G401 (cell line): ENCODE measurements at places on chromosomes 7 and 10.
A peak's percentile ranks its signal among the peaks of the same experiment; 100 is the strongest.

- DNase-seq, result peak; percentile 50
Measured at GRCh38 chr10:111107023-111107422, 30.2 kb downstream of the ADRA2A start.

DNA sequence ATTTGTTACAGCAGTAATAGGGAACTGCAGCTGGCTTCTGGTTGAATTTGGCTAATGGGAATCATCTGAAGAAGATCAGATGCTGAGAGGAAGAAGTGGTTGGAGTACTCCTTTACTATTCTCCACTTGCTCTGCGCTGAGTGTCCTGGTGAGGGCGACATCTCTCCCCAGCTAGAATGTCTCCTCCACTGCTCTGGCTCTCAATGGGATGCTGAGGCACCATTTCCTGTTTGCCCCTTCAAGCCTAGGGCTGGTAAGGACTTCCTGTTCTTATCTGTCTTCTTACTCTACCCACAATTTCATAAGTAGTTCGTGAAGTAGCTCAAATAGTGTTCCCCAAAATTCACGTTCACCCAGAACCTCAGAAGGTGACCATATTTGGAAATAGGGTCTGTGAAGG is 43.2 kb upstream of the TES start:
- DNase-seq, result no peak

DNA sequence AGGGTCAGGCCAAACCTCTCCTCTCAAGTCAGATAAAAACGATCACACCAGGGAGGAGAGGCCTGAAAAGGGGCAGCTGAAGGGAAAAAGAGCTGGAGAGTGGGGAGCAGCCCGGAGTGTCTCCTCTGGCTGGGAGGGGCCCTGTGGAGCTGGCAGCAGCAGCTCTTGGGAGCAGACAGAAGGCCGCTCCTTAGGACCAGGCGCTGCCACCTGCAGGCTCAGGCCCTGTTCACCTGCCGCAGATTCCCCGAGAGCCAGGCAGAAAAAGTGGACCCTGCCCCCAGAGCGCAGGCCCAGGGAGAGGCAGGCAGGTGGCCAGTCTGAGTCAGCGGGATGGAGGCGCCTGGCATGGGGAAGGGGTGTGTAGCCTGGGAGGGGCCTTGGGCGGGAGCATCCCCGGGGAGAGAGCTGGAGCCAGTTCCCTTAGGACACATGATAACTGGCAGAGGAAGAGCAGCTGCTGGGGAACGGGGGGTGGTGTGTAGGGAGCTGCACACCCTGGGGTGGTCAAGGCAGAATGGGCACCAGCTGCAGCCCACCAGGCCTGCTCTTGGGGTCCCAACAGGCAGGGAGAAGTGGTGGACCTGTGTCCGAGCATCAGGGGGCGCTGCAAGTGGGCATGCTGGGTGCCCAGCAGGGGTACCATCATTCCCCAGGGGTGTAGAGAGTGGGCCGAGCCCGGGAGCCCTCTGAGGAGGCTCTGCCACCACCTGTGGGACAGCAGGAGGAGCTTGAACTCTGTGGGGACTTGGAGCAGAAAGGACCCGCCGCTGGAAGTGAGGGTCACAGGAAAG is 177.2 kb upstream of the RHEB start:
- DNase-seq, result peak; percentile 69

GRCh38 chr7:149871576-149871975 is 2.2 kb upstream of the ATP6V0E2 start:
- no peak for DNase-seq

DNA sequence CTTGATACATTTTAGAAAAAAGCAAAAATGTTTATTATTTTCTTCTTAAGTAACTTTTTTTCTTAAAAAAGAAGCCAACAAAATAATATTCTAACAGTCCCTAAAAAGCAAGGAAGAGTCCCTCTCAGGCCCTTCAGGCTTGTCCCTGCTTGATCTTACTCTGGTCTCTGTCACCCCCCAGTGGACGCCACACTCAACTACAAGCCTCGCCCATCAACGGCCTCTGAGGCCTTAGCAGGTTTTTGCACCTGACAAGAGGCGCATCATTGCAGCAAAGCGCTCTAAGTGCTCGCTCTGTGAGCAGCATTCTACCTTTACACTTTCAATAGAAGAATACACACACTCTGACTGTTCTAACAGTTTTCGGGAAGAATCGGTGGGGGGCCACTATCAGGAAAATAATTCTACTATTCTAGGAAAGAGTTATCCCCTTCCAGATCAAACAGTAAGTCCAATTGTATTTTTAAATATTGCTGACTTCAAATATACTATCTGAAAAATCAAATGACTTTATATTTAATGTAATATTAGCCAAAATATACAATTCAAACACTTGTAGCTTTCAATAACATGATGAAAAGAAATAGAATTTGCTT is 139.2 kb downstream of the USP6NL start:
- peak; percentile 75 for DNase-seq

DNA sequence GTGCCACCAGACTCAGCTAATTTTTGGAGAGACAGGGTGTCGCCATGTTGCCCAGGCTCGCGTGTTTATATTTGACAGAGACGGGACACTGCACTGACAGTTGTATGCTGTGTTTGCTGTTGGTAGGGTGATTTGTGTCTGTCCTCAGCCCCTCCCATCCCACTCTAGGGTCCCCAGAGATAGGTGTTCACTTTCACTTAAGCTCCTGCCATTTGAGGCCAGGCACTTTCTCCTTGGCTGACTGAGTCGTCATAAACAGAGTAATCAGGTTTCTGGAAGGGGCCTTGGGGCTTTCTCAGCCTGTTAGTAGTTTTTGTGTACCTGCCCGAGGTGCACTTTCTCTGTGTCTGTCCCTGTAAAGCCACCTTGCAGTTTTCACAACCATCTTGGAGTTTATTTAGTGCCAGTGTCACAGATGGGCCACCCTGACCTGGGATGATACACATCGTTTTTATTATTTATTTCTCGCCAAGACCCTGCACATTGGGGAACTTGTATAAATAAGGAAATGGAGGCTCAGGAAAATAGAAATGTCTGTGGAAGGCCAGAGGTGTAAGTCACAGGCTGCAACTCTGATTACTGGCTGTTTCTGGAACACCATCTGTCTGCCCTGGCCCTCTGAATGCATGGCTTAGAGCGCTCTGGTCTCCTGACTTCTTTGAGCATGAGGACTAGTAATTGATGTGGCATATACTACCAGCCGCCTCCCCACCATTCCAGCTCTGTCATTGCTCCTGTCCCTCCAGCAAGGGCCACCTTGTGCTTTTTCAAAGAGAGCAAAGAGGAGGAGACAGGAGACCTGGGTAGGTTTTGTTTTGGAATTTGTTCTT is 81.9 kb upstream of the PDCD4 start:
- peak; percentile 78 for DNase-seq

- no peak for DNase-seq
Measured at GRCh38 chr7:72317341-72317740, 94.8 kb downstream of the CALN1 start.

GRCh38 chr7:158966780-158967390 is 110.5 kb downstream of the DYNC2I1 start:
- no peak for DNase-seq

DNA sequence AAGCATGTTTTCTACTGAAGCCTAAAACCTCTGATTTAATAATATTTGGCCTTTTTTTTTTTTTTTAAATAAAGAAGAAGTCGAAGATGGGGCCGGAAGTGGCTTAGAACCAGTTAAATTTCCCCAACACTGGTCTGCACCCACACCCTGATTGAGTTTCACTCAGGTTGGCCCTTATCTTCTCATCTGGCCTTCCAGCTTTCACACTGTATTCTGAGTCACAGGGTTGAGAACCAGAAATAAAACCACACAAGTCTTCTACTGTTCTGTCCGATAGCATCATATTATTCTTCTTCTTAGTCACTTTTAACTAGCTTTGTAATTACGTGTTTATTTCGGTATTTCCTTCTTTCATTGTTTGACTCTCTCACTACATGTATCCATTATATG is 9.9 kb downstream of the ZNF365 start:
- no peak for DNase-seq

DNA sequence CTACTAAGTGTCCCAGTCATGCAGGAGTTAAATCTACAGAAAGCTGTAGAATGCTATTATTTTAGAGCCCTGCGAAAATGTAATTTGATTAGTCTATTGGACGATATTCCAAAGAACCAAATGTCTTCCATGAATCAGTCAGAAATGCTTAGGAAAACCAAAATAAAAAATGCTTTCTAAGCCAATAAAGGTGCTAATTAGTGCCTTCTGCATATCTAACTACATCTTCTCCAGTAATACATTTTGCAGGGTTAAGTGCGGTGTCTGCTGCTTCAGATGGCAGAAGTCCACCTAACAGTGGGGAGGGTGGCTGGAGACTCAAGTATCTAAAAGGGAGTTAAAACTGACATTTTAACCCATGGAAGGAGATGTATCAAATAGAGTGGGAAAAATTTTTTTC is 50.1 kb downstream of the ITPRID1 start:
- DNase-seq, result no peak

GRCh38 chr10:45425621-45426563 is 51.9 kb downstream of the ALOX5 start:
- peak; percentile 63 for DNase-seq

GRCh38 chr7:149462101-149462520 is 1.2 kb upstream of the ZNF777 start:
- DNase-seq, result no peak

DNA sequence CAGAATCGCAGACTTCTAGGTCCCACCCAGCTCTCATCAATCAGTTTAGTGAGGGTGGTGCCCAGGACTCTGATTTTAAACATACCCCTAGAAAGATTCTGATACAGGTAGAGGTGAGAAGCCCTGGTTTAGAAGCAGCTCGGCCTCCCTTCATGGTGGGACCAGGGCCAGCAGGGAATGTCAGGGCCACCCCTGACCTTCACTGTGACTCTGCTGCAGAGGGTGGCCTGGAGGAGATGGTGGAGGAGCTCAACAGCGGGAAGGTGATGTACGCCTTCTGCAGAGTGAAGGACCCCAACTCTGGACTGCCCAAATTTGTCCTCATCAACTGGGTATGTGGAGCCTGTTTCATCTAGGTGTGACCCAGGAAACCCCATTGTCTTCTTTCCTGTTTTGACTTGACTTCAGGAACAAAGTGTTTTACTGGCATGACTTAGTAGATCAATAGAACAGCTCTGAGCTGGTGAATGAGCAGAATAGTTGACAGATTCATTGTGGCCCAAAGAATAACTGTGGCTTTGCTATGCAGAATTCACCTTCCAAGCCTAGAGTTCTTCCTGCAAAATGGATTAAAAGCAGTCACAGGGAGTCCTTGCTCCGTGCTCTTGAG is 7.2 kb downstream of the DBNL start:
- DNase-seq, result no peak

GRCh38 chr7:154469652-154470051 is 417.5 kb downstream of the DPP6 start:
- no peak for DNase-seq

GRCh38 chr10:45418417-45418848 is 44.4 kb downstream of the ALOX5 start:
- no peak for DNase-seq

DNA sequence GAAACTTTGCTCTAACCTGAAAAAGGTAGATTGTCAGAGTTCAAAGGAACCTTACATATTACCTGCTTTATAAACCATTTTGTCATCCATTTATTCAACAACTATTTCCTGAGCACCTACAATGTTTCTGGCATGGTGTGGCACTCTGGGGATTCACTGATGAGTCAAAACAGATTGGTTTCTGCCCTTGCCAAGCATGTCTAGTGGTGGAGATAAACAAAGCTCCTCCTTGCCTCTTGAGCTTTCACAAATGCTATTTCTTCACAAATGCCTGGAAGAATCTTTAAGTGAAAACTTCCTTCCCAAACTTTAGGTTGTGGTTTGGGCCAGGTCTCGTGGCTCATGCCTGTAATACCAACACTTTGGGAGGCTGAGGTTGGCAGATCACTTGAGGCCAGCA is 85.1 kb upstream of the RELN start:
- no peak for DNase-seq

- no peak for DNase-seq
Measured at GRCh38 chr7:82152858-82153257, 290.7 kb downstream of the CACNA2D1 start.

DNA sequence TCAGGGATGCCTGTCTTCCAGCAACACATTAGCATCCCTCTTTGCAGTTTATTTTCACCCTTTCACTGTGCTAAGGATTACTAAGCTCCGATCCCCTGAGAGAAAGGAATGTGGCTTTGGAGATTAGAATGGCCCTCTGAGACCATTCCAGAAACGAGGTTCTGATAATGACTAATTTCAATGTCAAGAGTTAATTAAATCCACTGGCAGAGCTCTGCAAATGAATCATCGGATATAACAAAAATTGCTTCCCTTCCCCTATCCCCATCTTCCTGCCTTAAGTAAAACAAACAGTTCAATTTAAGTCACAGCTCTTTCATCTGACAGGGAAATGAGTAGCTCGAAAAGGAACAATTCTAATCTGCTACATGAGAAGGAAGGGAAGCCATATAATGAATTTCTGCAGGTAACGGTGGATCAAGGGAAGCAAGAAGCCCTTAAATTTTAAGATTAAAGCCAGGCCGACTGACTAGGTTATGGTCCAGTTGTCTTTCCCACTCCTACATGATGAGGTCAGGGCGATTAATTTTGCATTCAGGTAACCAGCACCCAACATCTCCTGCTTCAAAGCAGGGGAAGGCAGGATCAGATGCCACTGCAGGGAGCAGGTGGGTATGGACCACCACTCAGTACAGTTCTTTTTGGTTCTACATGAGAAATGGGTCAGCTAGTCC is 50.5 kb downstream of the MALSU1 start:
- DNase-seq, result no peak

GRCh38 chr10:19904202-19904661 is 88.0 kb downstream of the PLXDC2 start:
- DNase-seq, result no peak

DNA sequence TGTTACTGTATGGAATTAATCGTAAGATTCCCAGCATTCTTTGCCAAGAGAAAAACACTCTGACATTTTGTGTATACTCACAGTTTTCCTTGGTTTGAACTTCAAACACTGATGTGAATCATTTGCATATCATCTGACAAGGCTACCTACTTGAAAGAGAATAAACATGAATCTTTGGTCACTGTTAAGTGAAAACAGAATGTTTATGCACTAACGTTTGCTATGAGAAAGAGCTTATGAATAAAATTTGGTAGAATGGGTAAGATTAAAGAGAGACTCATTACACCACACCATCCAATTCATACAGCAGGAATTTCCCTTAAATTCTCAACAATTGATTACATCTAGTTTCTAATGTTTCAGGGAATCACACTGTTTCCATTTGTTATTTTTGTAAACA is 46.6 kb downstream of the MACC1 start:
- DNase-seq, result no peak

GRCh38 chr10:130745251-130745650 is 566.3 kb downstream of the TCERG1L start:
- DNase-seq, result no peak

GRCh38 chr7:18927134-18927533 is 190.3 kb downstream of the TWIST1 start:
- no peak for DNase-seq

GRCh38 chr10:60883187-60883586 is 60.8 kb downstream of the RHOBTB1 start:
- DNase-seq, result peak; percentile 13

DNA sequence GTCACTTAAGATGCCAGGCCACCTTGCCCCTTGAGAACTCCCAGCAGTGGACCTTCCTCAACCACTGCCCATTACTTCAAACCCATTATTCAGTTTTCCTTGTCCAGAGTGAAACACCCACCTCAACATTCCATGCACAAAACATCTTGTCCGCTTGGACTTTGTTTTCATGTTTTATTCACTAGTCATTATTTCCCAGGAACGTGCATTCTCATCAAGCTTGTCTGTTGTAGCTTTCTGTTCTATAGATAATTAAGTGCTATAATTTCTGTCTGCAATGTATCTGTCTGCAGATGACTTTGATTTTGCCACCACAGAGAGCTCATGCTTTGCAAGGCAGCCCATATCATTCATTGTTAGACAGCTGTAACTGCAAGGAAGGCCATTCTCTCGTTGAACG is 117.4 kb downstream of the RAB18 start:
- DNase-seq, result no peak

GRCh38 chr7:103065667-103066066 is 8.9 kb downstream of the FBXL13 start:
- DNase-seq, result peak; percentile 9
